CD4-positive, alpha-beta memory T cell (primary cell): ENCODE measurements at places on chromosomes 5 and 9.

- DNase-seq, result no peak
These were observed 12.5 kb downstream of the ST8SIA4 start for GRCh38 chr5:100890461-100891008.

- no peak for DNase-seq
These were observed 55.4 kb upstream of the RNF130 start for GRCh38 chr5:180126716-180127681.

- no peak for DNase-seq
These were observed 25.3 kb downstream of the IRX2 start for GRCh38 chr5:2725980-2726765.

- no peak for DNase-seq
These were observed 8.0 kb upstream of the TNFSF15 start for GRCh38 chr9:114813717-114814418.

DNA sequence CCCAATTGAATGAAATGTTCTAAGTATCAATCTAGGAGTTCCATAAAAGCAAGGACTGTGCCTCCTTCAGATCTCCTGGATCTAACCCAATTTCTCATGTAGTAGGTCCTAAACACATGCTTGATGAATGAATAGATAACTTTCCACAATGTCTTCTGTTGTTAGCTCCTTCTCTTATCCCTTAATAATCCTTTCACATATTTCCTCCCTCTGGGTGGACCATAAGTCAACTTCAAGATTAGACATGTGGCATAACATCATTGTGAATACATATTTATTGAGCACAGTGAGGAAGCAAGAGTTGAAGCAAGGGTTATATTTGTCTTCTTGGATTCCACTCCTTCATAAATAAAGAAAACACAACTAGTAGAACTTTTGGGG is 108.6 kb upstream of the EGFLAM start:
- no peak for DNase-seq

- no peak for DNase-seq
These were observed 308.4 kb downstream of the ISL1 start for GRCh38 chr5:51691538-51692079.

DNA sequence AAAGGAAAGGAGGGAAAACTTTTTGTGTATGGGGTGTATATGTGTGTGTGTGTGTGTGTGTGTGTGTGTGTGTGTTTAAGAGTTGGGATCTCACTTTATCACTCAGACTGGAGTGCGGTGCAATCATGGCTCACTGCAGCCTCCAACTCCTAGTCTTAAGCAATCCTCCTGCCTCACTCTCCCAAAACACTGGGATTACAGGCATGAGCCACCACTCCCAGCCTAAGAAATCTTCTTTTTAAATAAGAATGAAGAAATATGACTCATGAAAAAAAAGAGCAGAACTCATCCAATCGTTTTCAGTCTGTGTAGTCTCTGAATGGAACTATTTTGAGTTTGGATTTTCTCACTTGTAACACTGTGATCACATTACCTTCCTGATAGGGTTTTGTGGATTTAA is 601.5 kb downstream of the ACTL7B start:
- DNase-seq, result no peak

DNA sequence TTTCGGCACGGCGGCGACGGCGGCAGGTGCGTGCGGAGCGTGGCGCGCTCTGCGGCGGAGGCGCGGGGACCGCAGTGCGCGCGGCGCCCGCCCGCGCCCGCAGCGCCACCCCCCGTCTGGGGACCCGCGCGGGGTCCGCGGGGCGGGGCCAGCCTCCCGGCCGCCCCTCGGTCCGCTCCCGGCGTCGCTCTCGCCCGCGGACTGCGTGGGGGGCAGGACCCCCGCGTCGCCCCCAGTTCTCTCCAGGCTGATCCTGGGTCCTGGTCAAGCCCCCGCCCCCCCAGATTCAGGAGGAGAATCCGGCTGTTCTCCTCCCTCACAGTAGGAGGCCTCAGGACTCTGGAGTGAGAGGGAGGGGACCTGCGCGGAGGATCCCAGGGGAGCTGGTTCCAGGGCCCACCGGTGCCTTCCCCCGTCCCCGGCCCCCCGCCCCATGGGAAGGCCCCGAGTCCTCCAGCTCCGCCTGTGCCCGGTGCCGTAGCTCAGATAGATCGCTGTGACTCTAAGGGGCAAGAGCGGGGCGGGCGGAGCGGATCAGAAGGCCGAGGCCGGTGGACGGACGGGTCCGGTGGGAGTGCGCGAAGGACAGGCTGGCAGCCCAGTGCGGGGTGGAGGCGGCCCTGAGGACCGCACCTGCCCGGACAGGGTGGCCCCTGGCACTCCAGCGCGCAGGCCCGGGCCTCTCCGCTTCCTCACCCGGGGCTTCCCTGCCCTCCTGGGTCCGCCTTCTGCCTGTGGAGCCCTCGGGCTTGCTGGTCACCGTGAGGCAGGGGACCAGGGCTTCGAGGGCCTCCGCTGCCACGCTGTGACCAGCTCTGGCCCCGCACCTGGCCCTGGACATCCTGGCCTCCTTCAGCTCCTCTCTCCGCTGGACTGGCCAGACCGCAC is at the start of gene RNF208:
RNF208 (minus strand) TSS at position 51 of the 888 bp plus-strand sequence. CDS start 1,028 bp downstream, outside the sequence.
- DNase-seq, result no peak

- no peak for DNase-seq
These were observed 150.6 kb upstream of the SMIM23 start for GRCh38 chr5:171635028-171635427.

DNA sequence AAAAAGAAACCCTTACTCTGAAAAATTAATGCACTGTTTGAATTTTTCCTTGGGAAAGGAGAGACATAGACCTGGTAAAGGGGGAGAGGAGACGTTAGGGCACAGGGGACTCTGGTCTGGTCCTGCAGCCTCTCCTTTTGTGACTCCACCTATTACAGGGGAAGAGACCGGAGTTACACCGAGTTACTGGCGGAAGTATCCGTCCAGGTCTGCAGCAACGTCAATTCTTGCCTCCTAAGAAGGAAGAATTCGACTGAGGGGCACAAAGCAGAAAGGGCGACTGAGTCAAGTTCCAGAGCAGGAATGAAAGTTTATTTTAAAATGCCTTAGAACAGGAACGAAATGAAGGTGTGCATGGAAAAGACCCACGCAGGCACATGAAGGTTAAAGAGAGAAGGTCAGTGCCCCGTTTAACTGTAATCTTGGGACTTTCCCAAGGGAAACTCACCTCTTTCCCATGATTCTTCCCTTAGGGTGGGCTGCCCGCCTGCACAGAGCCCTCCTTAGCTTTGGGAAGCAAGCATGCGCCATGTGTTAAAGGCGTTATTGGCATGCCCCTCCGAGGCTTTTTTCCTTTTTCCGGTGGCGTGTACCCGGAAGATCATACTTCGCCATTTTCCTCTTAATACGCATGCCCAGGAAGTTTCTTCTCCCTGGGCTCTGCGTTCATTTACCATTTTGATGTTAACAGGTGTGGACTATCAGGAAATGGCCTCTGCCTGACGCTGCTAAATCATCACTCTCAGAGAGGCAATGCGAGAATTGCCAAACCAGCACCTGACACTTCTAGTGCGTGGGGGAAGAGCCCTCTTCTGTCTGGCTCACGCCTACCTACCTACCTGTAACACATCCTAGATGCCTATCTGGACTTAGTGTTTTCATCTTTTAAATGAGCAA is 409.6 kb upstream of the PAPPA start:
- no peak for DNase-seq

GRCh38 chr9:112234779-112235178 is 59.7 kb upstream of the SUSD1 start:
- no peak for DNase-seq

GRCh38 chr9:106897236-106897635 is 34.3 kb downstream of the ZNF462 start:
- DNase-seq, result no peak

DNA sequence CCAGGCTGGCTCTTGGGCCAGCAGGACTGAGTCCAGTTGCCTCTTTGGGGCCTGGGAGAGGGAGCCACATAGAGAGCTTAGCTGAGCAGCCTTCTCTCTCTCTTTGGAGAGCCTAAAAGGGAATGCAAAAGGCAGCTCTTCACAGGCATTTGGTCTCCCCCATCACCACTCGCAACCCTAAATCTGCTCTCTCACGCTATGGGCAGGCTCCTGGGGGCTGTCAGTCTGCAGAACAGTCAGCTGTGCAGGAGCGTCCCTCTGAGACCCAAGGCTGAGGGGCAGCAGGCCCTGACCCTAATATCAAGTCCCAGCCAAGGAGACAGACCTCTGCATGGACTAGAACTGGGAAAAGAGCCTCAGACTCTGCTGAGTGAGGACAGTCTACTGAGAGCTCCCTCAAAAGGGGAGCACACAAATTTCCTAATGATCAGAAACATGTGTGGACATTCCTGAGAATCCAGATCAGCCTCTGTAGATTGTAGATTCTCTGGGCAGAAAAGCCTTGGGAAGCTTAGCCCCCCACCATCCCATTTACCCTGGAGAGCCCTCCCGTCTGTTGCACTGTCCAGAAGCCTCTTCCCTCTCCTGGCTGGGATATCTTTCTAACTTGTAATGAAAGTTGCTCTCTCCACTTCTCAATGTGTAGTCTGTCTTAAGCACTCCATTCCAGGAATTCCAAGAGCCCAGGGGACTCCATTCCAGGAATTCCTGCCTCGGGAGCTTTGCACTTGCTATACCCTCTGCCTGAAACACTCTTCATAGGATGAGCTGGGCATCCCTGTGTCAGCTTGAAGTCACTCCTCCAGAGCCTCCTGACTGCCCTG is 79.4 kb downstream of the FAM114A2 start:
- DNase-seq, result no peak

DNA sequence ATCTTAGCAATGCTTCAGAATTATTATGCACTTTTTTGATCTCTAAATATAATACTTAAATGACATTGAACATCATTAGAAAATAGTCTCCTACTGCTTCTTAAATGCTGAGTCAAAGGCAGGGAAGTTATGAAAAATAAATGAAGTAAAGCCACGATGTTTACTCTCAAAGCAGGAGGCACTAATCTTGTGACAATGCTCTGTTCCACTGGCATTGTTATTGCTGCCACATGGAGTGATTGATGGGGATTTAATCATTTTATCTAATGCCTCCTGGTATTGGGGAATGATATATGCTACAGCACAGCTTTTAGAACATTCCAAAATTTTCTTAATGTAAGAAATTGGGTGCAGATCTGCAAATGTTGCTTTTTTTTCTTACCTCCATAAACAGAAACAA is 1655.4 kb upstream of the NUDT12 start:
- DNase-seq, result no peak

GRCh38 chr9:130833031-130833990 is 1.7 kb upstream of the ABL1 start:
- DNase-seq, result no peak

- no peak for DNase-seq
These were observed 19.0 kb downstream of the UNC13B start for GRCh38 chr9:35180801-35181200.

GRCh38 chr9:23088932-23089364 is 642.3 kb downstream of the DMRTA1 start:
- DNase-seq, result no peak

GRCh38 chr9:22374051-22374450 is 72.6 kb upstream of the DMRTA1 start:
- DNase-seq, result no peak

GRCh38 chr5:62257020-62257367 is 49.0 kb upstream of the KIF2A start:
- no peak for DNase-seq

- DNase-seq, result no peak
These were observed 33.0 kb downstream of the GADD45G start for GRCh38 chr9:89637787-89638186.

GRCh38 chr9:95147452-95148207 is 169.9 kb downstream of the FANCC start:
- no peak for DNase-seq

- no peak for DNase-seq
These were observed 1485.7 kb upstream of the CDH9 start for GRCh38 chr5:28523888-28524635.

DNA sequence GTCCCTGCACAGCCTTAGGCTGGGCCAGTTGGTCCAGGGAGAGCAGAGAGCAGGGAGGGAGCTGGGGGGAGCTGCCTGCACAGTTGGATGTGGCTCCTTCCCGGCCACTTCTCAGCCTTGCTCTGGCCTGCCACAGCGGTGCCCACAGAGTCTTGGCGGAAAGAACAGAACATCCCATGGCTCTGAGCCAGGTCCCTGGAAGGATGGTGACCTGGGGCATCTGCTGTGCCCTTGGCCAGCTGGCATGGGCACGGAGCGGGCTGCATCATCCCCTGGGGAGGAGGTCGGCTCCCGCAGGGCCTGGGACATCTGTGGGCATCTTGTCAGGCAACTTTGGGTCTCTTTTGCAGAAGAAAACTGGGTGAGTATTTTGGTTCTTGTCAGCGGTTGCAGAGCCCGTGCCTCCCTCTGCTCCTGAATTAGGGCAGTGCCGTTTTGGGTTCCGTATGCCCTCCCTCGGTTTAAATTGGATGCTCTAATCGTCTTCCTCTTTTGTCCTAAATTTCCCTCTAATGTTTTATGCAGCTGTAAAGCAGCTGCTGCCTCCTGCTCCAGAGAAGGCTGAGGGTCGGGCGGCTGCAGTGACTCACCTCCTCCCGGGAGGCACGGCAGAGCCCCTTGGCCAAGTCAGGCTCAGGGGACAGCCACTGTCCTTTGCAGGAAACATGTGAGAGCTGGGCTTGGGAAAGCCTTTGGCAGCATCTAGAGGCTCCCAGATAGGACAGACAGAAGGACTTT is 10.5 kb upstream of the NACC2 start:
- no peak for DNase-seq

GRCh38 chr5:138179277-138179857 is 455 bp downstream of the KIF20A start:
- DNase-seq, result no peak

- DNase-seq, result no peak
These were observed 2.3 kb downstream of the RALGPS1 start for GRCh38 chr9:126916909-126917308.
